ENCODE measurements at places on chromosomes 12 and 14.

DNA sequence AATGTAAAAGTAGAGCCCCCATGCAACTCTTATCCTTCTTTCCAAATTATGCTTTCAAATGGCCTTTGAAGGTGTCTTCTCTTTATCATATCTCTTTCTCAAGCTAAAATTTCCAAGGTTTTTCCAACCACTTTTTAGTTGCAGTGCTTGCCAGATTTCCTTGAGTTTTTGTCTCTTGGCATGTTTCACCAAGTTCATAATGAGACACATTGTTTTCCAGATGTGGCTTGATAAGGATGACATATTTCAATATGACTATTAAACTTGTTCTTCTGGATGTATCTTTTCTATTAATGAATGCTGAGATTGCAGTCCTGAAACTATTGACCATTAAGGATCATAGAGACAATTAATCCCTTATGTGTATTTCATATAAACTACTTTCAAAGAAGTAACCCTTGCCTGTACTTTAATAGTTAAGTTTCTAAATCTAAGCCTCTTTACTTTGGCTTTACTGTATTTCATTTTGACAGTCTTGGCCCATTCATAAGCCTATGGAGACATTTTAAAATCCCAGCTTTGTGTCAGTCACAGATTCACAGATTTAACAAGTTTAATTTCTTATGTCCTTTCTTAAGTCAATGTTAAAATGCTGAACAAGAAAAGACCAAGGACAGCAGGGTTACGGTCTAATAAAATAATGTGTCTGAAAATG, 151.5 kb downstream of the LRFN5 start:
- no peak for DNase-seq

DNA sequence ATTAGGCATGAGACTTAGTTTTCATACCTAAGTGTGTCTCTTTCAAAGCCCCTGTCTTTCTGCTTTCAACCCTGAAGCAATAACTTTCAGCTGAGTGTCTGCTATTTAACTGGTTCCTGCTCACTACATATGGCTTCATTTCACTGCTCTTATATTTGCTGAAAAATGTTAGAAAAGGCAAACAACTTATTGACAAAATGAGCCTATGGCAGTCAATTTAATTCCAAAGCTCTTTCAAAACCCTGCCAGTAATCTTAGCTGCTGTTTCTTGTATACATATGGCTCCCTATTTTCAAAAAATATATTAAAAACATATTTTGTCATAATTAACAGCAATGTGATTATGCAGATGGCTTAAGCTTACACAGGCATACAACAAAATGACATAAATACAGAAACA, 334.1 kb upstream of the MGAT4C start:
- DNase-seq = no peak

GRCh38 chr14:80078501-80078900, 132.8 kb downstream of the DIO2 start:
- no peak for DNase-seq

DNA sequence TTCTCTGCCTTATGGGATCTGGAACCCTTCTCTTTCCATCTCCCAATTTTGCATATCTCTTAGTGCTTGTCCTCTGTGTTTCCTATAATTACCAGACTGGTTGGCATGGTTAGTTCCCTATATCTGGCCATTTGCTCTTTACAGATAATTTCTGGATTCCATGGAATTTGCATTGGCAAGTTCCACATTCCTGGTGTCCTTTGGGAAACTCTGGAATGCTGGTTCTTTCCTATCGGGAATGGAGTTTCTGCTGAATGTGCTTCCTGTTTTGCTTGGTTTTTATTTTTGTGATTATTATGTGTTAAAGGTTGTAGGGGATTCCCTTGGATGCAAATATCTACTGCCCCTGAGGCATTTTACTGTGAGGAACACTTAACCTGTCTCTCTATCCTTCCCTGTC, 193.0 kb upstream of the BTG1 start:
- no peak for DNase-seq

Data from AG09319 (cell line).